CD4-positive, alpha-beta T cell treated with Interleukin-6 for 4 hours (primary cell): ENCODE measurements at places on chromosomes 7 and 10.

GRCh38 chr7:44455155-44455554 is 35.3 kb downstream of the NUDCD3 start:
- DNase-seq: no peak

- no peak for DNase-seq
Observed at GRCh38 chr10:125399289-125399688, 238.9 kb upstream of the CTBP2 start.

GRCh38 chr10:32210306-32211045 is 136.5 kb downstream of the EPC1 start:
- DNase-seq: no peak

DNA sequence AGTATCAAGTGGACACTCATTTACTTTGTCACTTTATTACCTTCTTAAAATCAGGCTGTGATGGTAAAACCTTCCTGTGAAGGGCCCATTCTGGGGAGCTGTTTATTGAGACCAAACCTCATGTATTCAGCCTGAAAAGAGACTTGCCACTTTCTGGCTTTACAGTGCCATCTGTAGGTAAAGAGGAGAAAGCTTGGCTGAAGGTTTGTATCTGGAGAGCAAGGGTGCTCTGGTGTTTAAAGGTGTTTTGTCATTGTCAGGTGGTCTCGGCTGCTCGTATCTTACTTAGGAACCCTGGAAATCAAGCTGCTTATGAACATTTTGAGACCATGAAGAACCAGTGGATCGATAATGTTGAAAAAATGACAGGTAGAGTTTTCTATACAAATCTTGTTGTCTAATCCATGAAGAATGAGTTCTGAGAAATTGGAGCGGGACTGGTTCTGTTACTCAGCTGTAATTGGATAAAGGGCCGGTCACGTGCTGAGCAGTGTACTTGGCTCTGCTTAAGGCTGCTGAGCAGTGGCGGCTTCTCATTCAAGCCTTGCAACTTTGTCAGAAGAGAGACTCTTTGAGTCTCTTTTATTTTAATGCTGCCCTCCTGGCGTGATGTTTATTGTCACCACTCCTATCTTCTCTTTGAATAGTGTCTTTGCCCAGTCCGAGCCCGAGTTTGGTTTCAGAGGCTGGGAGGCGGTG is 46.9 kb downstream of the AP3M1 start:
- no peak for DNase-seq

DNA sequence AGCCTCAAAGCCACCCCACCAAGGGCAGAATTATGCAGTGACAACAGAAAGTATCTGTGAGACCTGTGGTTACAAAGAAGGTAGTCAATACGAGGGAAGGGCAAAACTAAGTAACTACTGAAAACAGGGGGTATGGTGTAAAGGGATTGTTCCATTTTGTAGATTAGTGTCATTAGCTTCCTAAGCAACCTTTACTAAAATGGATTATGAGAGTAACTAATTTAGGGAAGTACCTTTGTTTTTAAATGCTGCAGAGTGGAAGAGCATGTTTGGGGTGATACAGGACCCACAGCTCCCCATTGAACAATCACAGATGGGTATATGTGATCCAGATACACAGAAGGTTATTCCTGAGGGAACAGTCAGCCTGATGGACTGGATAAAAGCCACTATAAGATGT is 51.3 kb upstream of the TAC1 start:
- DNase-seq: no peak

GRCh38 chr10:804787-805619 is 115.5 kb upstream of the DIP2C start:
- DNase-seq: no peak
